Erythroblast (primary cell): ENCODE measurements at places on chromosomes 5 and 9.
A peak's percentile ranks its signal among the peaks of the same experiment; 100 is the strongest.

DNA sequence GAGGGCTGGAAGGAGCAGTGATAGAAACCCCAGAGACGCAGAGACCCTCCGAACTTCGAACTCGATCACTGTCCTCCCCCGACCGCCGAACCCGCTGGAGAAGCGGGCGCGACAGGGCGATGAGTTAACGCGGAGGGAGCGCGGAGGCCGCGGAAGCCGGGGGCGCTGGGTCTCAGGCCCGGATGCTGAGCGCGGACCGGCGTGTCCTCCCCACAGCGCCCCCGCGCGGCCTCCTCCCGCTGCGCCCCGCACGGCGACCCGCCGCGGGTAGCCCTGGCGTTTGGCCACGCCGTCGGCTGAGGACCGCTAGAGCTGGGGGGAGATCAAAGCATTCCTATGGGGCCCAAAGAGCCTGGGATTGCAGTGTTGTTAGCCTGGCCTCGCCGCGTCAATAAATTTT, 7.7 kb upstream of the DMRT2 start:
- peak; percentile 32 for DNase-seq

DNA sequence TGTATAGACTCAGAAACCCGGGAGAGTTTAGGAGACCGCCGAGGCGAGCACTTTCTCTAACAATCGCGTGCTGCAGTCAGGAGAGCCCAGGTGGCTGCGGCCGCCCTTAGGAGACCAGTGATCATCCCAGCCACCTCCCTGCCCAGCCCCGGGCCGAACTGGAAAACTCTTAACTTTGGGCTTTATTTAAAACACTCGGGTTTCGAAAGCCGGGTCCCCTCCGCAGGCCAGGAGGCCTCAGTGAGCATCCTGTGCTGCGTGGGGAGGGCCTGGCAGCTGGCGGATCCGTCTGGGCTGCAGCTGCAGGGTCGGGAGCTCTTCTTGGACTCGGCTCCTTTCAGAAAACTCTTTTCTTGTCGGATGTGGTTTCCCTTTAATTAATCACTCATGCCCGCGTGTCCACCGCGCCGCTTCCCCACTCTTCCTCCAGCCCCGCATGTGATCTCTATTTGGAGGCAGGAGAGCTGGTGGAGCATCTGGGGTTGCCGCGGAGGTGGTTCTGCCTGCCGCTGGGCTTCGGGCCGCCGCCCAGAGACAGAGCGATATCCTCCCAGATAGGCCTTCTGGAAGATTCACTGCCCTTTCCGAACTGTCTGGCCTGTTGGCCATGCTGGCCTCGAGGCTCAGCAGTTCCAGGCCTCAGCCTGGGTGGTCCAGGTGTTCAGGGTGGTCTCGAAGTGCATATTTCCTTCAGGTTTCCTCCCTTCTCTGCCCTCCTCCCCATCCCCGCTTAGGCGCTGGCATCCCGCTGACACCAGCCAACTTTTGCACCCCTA, 59.5 kb downstream of the TMEM174 start:
- DNase-seq, result peak; percentile 12

DNA sequence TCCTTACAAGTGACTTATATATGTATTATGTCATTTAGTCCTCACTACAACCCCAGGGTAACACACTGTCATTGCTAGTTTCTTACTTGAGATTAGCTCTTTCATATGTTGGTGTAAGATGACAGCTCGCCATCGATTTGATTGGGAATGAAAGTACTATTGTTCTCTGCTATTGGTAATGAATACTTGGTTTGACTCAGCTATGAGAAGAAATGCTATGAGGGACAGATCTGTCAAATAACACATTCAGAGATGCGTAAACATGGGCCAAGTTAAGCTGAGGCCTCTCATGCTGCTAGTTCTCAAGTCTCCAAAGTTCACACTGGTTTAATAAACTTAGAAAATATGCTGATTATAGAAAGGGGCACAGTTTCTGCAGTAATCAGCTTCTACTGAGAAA, 142.7 kb downstream of the SGCD start:
- no peak for DNase-seq

GRCh38 chr9:77847059-77847499, 184.5 kb downstream of the GNAQ start:
- DNase-seq, result no peak

- peak; percentile 73 for DNase-seq
Observed at GRCh38 chr5:119743927-119744326, 114.6 kb downstream of the FAM170A start.

DNA sequence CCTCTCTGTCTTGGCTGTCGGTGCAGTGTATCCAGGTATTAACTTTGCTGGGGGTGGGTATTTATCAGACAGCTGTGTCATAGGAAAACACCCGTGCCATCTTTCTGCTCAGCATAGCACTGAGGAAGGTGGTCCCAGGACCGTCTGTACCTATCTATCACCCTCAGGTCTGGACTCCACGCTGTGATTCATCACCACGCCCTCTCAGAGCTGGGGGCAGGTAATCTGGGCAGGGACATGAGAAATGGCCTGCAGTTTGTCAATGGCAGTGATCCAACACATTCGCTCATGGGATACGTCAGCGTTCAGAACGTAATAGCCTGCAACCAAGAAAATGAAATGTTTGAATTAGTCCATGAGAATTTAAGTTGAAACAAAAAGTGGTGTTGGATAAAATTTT, 151.6 kb upstream of the MAP1B start:
- no peak for DNase-seq

DNA sequence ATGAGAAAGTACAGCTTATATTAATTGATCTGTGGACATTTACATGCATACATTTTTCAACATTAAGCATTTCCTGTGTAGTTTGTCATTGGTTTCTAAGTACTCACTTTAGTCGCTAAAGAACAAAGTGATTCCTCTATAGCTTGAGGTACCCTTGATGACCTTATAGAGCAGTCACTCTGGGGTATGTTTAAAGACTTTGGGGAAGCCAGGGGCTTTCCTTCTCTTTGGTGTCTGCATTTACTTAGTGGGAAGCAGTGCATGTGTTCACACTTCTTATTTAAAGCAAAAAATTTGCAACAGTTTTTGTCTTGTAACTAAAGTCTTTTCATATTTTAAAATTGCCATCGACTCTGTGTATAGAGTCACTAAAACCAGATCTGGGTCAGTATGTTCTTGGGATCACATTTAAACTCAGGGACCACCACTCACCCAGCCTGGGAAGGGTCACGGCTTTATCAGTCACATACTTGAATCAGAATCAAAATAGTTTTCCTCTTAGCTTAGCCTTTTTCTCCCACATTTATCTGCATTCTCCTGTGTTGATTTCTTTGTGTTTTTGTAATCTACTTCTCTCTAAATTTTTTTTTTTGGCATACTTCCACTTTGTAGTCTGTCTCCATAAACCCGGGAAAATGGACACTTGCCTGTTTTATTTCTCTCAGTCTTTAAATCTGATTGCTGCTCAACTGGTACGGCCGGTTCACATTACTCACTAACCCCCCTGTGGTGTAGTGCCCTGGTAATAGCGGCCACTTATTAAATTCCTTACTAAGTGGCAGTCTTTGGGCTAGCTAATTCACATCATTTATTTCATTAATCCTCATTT, 143.9 kb upstream of the FBN2 start:
- DNase-seq, result no peak

DNA sequence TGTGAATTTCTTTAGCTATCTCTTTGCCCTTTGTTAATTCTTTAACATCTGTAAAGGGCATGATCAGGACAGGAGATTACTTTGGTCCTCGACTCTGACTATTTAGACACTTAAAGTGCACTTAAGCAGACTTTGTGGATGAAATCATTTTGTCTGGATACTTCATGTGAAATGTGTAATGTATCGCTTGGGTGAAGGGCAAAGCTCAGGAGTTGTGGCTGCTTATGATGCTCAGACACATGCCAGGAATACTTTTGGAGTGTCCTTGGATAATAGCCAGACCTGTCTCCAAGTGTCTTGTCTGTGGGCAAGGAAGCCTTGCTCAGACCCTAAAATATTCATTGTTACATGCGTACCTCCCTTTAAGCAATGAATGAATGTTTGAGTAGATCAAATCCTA, 87.8 kb downstream of the RAI14 start:
- no peak for DNase-seq

DNA sequence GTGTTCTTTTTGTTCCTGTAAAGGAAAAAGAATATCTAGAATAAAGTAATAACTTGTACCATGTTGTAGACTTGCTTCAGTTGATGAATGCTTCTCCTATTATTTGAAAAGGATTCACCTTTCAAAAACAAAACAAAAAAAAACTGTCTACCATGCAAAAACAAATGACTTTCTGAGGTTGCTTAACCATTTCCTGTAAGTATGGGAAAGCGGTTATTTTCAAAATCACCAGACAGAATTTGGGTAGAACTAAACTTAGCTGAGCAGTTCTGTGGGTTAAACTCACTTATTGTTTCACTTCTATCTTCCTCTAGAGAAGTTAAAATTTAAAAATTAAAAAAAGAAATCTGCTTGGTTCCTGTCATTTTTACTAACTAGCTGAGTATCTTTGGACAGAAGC, 25.2 kb downstream of the LNPEP start:
- peak; percentile 9 for DNase-seq

DNA sequence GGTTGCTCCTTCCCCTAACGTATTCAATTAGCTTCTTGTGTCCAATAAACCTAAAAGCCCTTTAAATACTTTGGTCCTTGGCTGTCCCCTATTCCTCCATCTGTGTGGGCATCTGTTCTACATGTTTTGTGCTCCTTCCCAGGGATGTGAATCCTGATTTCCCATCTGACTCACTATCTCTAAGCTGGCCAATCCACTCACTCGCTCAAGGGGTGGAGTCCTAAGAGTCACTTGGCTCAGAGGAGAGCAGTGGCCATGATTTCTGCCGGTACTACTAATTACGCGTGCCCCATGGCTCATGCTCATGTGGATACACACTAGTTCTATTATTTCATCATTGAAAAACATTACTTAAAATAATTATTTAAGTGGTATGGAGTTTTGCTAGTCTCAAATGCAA, 89.6 kb downstream of the TAF11L14 start:
- DNase-seq, result no peak

DNA sequence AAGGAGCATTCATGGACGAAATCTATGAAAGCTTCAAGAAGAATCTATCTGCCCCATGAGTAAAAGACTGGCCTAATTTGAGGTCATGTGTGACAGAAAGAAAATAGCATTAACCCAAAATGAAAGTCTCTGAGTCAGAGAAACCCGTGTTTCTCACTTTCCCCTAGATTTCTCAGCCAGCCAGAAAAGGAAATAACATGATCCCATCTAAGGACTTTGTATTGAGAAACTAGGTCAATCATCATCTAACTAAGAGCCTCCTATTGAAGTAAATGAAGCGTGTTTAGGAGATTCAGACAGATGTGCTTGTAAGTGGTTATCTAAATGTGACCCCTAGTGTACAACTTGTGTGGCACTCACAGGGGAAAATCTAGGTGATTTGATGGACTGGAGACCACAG, 77.3 kb upstream of the ZNF366 start:
- no peak for DNase-seq

GRCh38 chr9:137236238-137236935, 4.7 kb upstream of the TUBB4B start:
- DNase-seq, result peak; percentile 89

GRCh38 chr9:14838701-14839100, 71.5 kb downstream of the FREM1 start:
- DNase-seq, result no peak

- no peak for DNase-seq
Observed at GRCh38 chr9:113546566-113546965, 83.0 kb downstream of the RGS3 start.

- DNase-seq, result no peak
Observed at GRCh38 chr5:92927291-92927778, 653.7 kb downstream of the NR2F1-AS1 start.

- no peak for DNase-seq
Observed at GRCh38 chr9:2163231-2163885, 148.2 kb downstream of the SMARCA2 start.

DNA sequence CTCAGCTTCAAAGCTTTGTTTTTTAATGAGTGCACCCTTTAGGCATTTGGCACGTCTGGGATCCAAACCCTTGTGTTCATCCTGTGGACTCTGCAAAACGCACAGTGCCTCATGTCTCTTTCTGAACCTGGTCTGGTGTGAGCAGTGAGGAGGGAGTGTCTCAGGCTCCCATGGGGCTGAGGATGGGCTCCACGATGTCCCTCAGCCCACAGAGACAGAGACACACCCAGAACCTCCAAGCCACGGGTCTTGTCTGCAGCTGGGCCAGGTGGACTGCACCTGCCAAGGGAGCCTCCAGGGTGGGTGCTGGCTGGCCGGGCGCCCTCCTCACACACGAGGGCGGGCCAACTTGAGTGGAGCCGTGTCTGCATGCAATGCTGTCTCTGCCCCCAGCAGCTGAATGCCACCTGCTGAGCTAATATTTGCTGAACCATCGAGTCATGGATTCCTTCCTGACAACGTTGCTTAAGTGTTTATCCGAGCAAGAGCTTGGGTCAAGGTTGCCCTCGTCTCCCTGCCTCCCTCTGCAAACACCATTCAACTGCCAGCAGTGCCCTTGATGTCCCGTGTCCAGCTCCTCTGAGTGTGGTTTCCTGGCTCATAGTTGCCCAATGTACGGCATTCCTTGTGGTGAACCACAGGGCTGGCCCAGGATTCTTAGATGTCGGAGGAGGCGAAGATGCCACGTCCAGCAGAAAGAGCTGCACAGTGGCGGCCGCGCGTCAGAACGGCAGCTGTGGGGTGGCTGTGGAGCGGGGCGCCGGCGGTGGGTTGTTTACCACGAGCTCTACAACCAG, 31.4 kb upstream of the LPCAT1 start:
- DNase-seq, result no peak

GRCh38 chr5:40601198-40601868, 78.4 kb upstream of the PTGER4 start:
- DNase-seq, result no peak
